ENCODE measurements at places on chromosomes 6 and 20.
A peak's percentile ranks its signal among the peaks of the same experiment; 100 is the strongest.

DNA sequence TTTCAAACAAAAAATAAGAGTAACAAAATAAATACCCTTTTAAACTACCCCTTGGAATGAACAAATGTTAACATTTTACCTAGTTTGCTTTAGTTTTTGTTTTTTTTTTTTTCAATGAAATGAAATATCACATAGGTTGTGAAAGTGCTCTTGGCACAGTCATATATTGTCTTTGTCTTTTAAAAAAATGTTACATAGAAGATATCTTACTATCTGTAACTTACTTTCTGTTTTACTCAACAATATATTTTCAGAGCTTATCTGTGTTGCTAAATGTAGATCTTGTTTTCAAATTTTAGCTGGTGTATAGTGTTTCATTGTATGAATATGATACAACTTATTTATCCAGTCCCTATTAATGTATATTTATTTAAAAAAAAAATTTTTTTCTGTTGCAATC is 8.6 kb downstream of the CEP57L1 start:
- DNase-seq: no peak

DNA sequence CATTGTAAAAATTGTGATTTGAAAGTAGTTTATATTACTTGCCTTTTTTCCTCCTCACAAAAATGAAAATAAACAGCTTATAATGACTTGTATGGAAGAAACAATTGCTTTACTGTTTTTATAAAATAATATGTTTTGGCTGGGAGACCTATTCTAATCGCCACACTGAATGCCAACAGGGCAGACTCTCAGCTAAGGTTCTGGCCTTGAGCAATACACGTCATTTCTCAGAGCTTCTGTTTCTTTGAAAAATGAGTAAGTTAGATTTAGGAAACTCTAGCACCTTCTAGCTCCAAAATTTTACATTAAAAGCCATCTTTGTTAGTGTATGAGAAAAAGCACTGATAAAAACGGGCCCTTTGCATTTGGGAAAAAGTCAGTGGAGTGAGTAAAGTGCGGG is 166.6 kb downstream of the ARID1B start:
- no peak for DNase-seq

DNA sequence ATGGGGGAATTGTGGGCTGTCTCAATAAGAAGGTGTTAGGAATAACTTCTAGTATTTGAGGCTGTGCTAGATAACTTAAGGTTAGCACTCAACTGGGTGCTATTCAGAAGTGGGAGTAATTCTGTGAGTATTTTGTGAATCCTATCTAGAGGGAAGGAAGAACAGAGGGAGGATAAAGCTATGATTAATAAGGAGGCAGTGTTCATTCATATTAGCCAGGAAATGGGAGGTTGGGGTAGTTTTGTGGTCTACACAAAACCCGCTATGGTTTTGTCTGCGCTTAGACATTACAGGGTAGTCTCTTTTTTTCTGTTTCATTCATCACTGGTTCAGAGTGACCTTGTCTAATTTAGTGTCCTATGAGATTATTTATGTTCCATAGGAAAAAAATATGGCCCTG is 341.0 kb downstream of the ARHGAP18 start:
- no peak for DNase-seq

- no peak for DNase-seq
Measured at GRCh38 chr6:41469156-41470028, 76.8 kb upstream of the FOXP4 start.

DNA sequence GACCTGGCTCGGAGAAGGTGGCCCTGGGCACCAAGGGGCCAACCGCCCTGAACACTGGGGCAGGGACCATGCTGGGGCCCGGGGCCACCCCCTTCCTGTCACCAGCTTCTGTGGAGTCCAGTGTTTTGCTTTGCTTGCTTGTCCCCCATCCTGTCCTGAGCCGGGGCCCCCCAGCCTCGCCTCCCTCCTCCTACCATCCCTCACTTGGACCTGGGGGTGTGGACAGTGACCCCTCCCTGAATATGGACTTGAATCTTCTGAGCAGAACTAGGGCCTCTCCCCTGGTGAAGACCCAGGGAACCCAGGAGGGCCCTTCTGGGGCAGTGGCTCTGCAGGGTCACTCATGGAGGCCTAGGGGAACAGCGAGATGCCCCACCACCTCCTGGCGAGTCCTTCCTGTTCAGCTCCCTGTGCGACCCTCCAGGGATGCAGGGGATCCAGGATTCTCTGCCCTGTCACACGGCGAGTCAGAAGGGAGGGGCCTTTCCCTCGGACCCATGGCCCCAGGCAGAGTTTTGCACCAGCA is 41.6 kb downstream of the VSTM2L start:
- DNase-seq: no peak

DNA sequence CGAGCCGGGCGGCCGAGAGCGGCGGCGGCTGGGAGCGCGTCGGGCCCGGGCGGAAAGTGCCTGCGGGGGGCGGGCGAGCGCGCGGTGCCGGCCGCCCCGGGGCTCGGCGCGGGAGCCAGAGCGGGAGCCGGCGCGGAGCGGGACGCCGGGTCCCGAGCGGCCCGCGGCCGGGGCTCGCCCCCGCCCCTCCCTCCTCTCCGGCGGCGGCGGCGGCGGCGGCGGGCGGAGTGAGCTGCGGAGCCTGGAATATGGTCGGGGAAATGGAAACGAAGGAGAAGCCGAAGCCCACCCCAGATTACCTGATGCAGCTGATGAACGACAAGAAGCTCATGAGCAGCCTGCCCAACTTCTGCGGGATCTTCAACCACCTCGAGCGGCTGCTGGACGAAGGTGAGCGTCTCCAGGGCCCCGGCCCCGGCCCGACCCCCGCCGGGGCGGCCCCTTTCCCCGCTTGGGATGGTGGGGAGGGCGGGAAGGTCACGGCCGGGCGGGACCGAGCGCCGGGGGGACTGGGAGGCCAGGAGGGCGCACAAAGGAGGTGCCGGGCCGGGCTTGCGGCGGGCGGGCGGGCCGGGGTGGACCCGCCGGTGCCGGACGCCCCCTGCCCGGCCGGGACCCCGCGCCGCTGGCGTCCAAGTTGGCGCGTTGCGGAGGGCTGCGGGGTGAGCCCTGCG is 565 bp downstream of the QKI start:
- no peak for DNase-seq

DNA sequence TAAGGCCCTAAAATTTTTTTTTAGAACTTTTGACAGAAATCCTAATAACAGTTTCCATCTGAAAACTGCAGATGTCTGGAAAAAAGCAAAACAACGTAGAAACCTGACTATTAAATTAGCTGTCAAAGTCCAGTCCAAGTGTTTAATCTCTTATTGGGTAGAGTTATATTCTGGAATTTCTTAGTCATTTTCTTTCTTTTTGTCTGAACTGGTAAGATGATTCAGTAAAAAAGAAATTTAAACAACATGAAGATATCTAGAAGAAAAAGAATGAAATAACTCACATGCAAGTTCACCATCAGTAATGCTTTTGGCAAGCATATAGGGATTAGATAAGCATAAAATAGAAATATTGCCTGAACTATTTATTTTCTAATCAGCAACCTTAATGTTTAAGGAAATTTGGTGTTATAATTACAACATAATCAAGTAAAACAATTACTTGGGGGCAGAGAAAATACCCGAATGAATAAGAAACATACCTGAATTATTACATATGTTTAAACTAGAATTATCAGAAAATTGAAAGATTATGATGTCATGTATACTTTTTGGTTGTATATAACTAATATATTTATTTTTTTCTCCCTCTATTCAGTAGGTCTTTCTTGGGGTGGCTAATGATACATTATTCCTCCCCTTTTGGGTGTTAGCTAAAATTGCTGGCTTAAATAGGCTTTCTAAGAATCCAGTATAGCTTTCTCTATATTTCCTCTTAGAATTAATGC is 51.1 kb downstream of the FAM83B start:
- DNase-seq: no peak

GRCh38 chr6:46174904-46175303 is 4.1 kb upstream of the ENPP5 start:
- DNase-seq: no peak

GRCh38 chr20:17889226-17889625 is 79.4 kb downstream of the SNX5 start:
- no peak for DNase-seq

- peak; percentile 36 for DNase-seq
Measured at GRCh38 chr20:2379511-2380229, 1.0 kb upstream of the TGM6 start.

- peak; percentile 56 for DNase-seq
Measured at GRCh38 chr20:49505518-49505917, 23.1 kb upstream of the KCNB1 start.

- DNase-seq: no peak
Measured at GRCh38 chr6:44942798-44943197, 385.3 kb upstream of the RUNX2 start.

- DNase-seq: no peak
Measured at GRCh38 chr6:2617729-2618128, 133.0 kb downstream of the MYLK4 start.

- no peak for DNase-seq
Measured at GRCh38 chr6:41098366-41098765, 25.6 kb downstream of the NFYA start.

- DNase-seq: peak; percentile 74
Measured at GRCh38 chr6:44022296-44022661, 105.0 kb downstream of the MRPL14 start.

GRCh38 chr6:157763904-157764177 is 59.2 kb upstream of the SNX9 start:
- DNase-seq: no peak

- DNase-seq: peak; percentile 21
Measured at GRCh38 chr6:72953971-72954381, 271.3 kb downstream of the KHDC1L start.

- no peak for DNase-seq
Measured at GRCh38 chr6:152356016-152356415, 281.1 kb downstream of the SYNE1 start.

DNA sequence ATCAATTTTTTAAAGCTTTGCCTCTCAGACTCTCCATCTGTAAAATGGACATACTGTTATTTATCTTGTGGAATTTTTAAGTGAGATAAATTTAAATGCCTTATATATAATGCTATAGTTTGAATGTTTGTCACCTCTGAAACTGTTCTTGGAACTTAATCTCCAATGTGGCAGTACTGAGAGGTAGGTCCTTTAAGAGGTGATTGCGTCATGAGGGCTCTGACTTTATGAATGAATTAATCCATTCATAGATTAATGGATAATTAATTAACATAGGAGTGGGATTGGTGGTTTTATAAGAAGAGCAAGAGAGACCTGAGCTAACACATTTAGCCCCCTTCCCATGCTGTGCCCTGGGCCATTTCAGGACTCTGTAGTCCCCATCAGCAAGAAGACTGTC is 326.3 kb upstream of the TSHZ2 start:
- DNase-seq: no peak

DNA sequence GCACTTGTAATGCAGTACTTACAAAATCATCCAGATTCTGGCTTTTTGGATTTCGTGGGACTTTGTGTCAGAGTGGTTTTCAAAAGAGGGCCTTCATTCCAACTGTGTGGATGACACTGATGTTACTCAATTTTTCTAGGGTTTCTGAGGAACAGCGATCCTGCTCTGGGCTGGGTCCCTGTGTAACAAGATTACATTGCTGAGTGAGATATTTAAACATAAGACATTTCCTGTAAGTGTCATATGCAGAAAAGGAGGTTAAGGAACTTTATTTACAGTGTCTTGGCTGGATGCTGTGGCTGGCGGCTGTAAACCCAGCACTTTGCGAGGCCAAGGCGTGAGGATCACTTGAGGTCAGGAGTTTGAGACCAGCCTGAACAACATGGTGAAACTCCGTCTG is 6.7 kb downstream of the ZFAND3 start:
- DNase-seq: no peak

DNA sequence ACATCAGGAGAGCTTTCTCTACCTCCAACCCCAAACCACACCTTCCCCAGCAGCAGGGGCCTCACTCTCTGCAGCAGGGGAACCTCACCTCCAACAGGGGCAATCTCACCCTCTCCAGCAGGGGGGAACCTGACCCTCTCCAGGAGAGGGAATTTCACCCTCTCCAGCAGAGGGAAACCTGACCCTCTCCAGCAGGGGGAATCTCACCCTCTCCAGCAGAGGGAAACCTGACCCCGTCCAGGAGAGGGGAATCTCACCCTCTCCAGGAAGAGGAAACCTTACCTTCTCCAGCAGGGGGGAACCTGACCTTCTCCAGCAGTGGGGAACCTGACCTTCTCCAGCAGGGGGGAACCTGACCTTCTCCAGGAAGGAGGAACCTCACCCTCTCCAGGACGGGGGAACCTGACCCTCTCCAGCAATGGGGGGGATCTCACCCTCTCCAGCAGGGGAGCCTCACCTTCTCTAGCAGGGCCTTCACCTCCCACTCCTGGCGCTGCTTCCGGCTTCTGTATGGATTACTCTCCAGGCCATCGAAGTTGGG is 3.1 kb downstream of the B3GALT4 start:
- peak; percentile 57 for DNase-seq

GRCh38 chr20:4937407-4938319 is 63.6 kb downstream of the SLC23A2 start:
- no peak for DNase-seq

- DNase-seq: no peak
Measured at GRCh38 chr6:32060966-32061655, 22.9 kb downstream of the CYP21A2 start.

- DNase-seq: no peak
Measured at GRCh38 chr20:7151676-7152470, 384.4 kb downstream of the BMP2 start.

- DNase-seq: no peak
Measured at GRCh38 chr20:18258126-18258860, 30.0 kb upstream of the ZNF133 start.

DNA sequence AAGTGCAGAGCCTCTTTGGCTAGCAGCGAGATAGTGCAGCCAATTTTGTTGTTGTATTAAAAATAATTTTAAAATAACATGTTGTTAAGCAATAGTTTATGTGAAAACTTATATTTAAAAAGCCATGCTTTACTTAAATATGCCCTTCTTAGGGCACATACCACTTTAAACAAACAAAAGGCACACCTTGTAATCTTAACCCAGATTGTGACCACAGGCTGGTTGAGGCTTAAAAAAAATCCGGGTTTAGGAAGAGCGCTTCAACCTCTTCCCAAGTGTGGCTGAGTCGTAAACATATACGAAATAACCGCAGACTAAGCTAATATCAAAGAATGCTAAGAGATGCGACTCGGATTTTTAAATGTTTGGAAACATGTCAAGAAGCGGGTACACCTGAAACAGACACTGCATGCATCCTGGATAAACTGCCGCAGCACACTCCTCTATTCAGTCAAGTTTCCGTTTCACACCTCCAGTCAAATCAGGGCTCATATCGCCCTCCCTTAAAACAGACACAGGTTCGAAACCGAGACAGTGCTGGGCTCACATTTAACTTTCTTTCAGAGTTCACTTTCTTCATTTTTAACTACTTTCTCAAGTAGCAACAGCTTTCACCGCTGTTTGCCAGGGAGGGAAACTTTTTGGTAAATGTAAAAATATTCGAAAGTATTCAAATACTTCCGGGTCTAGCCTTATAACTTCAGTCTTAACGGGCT is 1.5 kb downstream of the DEK start:
- DNase-seq: no peak

DNA sequence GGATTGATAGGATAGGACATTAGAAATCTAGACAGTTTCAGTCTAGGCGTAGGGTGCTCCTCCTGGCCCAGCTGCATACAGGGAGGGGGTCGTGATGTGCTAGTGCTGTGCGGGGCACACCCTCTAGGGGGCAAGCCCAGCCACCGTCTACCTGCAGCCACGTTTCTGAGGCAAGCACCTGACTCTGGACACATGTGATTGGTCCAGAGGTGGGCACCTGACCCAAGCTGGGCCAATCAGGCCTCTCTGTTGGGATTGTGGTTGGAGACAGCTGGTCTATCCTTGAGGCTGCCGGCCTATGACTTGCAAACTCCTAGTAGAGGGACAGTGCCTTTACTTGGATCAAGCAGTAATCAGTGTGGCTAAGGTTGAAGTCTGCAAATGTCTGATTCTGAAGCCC is 317.1 kb downstream of the BMP7 start:
- DNase-seq: no peak
